Inflammatory macrophage (primary cell): ENCODE measurements at places on chromosomes 5 and 9.

- DNase-seq, result peak; percentile 92
Measured at GRCh38 chr5:54013556-54014194, 296.7 kb downstream of the ARL15 start.

GRCh38 chr9:19411316-19411715, 2.5 kb downstream of the ACER2 start:
- DNase-seq, result no peak

GRCh38 chr5:40798801-40799210, 632 bp upstream of the PRKAA1 start:
- DNase-seq, result no peak

DNA sequence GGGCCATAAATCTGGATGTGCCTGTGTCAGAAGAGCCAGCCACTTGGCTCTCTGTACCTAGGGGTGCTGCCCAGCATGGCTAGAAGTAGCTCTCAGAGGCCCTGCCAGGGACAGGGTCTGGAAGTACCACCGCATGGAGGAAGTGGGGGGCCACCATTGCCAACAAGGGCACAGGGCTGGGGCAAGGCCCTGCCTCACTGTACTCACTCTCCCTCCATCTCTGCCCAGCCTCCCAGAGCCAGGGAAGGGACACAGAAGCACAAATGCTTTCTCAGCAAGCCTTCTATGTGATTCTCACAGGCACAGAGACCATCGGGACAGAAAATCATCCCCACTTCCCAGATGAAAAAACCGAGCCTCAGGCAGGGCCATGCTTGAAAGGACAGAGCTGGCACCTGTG, 138.1 kb downstream of the C5orf15 start:
- no peak for DNase-seq

DNA sequence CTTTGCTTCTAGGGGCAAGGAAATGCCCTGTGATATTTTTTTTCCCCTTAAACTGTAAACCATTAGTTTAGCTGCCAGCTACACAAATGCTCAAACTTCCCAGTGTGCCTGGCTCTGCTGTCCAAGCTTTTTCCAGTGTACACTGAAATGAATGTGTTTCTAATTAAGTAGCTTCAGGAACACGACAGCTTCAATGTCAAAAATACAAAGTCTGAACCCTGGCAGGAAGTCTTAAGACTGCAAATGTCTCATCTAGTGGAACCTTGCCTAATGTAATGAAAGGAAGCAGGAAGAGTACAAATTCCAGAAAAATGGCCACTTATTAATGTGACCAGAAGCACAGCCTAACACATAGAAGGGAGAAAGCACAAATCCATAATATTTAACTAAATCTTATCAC, 255.2 kb downstream of the CRB2 start:
- no peak for DNase-seq

DNA sequence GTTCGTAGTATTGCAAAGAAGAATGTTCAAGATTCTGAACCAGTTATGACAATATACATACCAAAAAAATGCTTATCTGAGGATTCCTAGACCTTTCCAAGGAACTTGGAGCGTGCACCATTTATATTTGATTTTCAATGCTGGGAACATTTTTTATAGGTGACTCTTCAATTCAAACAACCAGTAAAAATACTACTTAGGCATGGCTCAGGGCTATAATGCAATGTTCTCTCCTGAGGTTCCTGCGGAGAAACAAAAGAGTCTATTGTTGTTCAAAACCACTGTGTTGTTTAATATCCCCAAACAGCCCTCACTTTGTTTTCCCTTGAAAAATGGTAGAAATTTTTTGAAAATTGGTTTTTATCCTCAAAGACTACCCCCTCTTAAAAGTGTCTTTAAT, 335.7 kb upstream of the IZUMO3 start:
- DNase-seq, result no peak

GRCh38 chr5:119370486-119370885, 14.7 kb downstream of the TNFAIP8 start:
- no peak for DNase-seq
